ENCODE measurements at places on chromosomes 2 and 18.

DNA sequence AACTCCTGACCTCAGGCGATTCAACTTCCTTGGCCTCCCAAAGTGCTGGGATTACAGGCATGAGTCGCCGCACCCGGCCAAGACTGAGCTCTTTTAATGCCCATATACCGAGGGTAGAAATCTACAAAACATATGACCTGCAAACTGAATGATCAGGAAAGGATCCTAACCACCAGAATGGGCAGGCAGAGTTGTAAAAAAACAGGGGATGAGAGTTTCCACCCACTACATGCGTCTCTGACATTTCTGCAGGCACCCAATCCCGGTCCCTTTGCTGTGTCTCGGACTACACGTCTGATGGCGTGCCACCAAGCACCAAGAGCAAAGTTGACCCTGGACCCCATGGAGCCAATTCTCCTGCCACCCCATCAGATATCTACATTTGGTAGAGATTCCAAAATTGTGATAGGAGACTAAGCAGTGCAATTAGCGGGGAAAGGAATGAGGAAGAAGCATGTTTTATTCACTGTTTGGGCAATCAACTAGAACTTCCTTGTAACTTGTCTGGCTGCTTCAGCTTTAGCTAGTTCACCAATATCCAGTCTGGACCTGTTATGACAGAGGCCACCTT, 74.1 kb downstream of the ATP8B1 start:
- DNase-seq = no peak

DNA sequence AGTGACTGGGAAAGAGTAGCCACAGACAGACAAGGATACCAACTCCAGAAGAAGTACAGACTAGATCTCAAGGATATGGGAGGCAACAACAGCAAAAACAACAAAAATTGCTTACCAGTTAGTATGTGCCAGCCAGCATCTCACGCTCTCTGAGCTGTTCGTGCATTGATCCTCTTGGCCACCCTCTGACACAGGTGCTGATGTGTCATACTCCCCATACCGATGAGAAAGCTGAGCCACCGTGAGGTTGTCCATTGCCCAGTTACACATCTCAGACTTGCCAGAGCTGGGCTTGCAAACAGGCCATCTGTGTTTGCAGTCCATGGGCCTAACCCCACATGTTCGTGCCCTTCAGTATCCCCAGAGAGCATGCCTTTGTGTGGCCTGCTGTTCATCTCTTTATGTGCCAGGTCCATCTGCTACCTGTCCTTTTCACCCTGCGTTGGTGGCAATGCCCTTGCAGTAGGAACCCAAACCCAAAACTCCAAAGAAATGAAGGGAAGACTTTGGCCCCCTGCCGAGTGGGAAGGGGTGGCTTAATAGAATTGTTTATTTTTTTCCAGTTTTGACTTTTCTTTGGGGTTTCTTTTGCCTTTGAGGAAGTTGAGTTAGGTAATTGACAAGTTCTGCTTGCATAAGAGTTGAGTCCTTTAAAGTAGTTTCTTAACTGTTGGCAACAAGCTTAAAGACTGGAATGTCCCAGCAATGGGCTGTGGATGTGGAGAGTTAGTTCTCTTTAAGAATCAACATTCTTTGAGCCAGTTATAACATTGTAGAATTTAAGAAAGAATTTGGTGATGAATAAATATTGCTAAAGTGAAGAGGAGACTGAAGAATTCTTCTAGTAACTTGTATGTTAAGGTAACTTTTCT, 46.7 kb downstream of the LYPD6B start:
- DNase-seq = no peak

DNA sequence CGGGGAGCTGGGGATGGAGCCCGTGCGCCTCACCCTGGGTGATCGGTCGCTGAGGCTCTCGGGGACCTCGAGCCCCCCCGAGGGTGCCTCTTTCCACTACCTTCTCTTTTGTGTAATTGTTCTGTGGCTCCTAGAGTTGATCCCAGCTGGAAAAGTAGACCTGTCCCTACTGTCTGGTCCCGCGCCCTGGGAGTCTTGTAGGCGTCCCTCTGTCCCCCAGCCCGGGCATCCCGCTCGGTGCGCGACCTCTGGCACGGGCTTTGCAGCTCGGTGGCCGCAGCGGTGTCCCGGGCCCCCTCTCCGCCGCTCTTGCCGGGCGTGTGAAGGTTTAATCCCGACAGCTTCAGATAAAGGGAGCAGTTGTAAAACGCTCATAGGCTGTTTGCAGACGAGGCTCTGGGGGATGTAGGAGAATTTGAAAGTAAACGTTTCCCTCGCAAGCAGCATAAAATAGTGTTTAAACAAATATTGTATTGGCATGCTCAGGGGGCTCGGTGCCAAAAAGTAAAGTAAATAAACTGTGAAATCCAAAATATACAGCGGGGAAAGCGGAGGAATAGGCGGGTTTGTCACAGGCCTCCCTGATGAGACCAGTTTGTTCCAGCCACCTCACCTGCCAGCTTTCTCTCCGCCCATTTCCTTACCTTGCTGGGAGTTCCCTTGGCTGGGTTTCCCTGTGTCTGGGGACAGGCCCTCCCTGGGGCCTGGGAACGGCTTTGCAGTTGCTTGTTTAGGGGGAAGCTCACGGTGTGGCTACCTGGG, 1.9 kb downstream of the GLI2 start:
- DNase-seq = no peak

- DNase-seq = no peak
These were observed 187.7 kb downstream of the IRS1 start for GRCh38 chr2:226611944-226612318.

- DNase-seq = no peak
These were observed 73.0 kb downstream of the NCKAP5 start for GRCh38 chr2:133495226-133495625.

GRCh38 chr18:7056026-7056425, 61.6 kb downstream of the LAMA1 start:
- DNase-seq = no peak

GRCh38 chr18:32701313-32701712, 71.5 kb downstream of the KLHL14 start:
- no peak for DNase-seq

DNA sequence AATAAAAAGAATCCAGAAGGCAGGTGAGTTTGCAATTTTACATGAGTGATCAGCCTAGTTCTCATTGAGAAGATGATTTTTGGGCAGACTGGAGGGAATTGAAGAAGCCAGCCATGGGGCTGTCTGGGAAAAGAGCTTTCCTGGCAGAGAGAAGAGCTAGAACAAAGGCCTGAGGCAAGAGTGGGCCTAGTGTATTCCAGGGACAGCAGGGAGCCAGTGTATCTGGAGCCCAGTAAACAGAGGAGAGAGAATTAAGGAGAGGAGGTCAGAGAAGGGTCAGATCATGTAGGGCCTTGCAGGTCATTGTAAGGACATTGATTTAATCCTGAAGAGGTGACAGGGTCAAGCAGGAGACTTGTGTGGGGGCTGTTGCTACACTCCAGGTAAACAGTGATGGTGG, 195.8 kb downstream of the SATB2 start:
- no peak for DNase-seq

- no peak for DNase-seq
These were observed 55.4 kb upstream of the THOC1 start for GRCh38 chr18:323253-323622.

DNA sequence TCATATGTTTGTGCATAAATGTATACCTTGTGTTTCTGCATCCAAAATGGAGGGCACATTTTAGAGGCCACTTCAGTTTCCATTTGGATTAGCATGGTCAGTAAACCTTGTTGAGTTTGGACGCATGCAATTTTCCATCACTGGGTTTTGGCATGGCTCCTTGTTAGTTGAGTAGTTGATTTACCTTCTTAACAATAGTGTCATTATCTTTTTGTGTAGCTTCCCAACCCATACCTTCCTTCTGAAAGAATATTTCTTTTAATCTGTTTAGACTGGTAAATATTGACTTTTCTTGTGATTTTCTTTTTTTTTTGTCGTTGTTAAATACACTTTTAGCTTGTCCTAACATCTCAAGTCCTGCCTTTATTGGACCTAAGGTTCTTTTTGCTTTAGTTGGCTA, 15.5 kb downstream of the RPIA start:
- no peak for DNase-seq

DNA sequence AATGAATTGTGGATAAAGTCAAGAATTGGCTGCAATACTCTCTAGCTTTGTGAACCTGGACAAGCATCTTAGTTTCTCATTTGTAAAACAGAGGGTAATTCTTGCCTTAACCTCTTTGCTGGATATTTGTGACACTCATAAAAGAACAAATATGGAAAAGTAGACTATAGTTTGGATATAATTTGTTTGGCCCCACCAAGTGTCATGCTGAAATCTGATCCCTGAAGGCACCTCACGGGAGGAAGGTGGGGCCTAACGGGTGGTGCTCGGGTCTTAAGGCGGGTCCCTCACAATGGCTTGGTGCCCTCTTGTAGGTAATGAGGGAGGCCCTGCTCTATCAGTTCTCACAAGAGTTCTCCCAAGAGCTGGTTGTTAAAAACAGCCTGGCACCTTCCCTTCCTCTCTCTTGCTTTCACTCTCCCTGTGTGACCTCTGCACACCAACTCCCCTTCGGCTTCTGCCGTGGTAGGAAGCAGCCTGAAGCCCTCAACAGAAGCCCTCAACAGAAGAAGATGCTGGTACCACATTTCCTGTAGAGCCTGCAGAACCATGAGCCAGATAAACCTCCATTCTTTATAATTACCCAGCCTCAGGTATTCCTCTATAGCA, 37.4 kb downstream of the ARL4C start:
- no peak for DNase-seq

- no peak for DNase-seq
These were observed 7.4 kb upstream of the EXOC6B start for GRCh38 chr2:72833084-72833714.

GRCh38 chr2:149132339-149132738, 93.8 kb downstream of the LYPD6B start:
- DNase-seq = no peak

GRCh38 chr2:144509001-144509878, 10.7 kb downstream of the ZEB2 start:
- no peak for DNase-seq

DNA sequence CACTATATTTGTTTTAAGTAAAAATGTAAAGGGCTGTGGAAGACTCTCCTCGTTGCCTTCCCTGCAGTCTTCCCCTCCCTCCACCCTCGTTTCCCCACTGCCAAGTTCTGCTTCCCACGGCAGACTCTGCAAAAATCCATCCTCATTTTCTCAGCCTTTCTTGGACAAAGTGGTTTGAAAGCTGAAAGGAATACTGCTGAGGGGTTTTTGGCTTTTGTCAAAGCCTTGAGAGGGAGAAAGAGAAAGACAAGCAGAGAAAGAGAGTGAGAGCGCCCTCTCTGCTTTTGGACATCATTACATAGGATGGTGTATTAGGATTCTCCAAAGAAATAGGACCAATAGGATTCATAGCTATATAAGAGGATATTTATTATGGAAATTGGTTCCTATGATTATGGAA, 455.9 kb upstream of the SOX11 start:
- DNase-seq = no peak

GRCh38 chr2:189819297-189819704, 35.1 kb downstream of the PMS1 start:
- no peak for DNase-seq

DNA sequence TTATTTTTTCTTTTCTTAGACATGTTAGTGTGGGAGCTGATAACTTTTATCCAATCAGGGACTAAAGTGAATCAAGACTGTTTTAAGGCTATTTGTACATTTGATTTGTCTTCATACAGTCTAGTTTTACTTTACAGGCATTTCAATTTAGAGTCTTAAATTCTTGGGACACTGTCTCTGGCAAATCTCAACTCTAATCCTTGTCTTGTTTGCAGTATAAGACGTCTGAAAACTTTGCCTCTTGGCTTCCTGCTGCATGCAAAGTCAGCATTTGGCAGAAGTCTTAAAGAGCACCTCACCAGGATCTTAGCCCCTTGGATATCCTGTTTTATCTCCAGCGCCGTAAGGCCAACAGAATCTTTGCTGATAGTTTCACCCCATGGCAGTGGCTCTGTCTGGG, 30.3 kb downstream of the SPOPL start:
- no peak for DNase-seq

DNA sequence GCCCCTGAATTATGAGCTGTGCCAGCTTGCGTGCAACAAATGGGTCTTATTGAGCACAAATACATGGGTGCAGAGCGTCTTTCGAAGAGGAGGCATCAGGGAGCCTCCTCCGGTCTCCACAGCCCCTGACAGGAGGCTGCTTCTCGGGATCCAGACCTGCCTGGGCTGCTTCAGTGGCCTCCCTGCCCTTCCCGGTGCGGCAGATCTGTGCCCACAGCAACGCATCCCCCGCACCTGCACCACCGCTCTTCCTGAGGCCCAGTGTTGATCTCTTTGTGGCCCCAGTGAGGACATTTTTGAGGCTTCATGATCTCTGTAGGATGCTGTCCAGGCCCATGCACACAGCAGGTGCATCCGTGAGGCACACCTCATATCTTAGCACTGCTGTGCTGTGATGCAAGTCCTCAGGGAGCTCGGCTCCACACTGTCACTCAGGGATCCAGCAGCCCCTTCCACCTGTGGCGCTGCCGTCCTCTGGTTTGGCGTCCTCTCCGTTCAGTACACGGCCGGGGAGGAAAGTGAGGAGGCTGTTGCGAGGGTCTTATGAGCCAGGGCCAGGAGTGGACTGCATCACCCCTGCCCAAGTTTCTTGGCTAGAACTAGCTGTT, 17.4 kb downstream of the RTP5 start:
- DNase-seq = no peak
